ENCODE measurements at places on chromosomes 3 and 15.

- no peak for DNase-seq
- no peak overlapping the region for H3K4me3 ChIP-seq
- no peak overlapping the region for H3K27ac ChIP-seq
- no peaks in the 10 kb centered on the region for H3K36me3 ChIP-seq
- H3K27me3 ChIP-seq = no peaks in the 10 kb centered on the region
Observed at GRCh38 chr15:40721701-40722100, 26.7 kb downstream of the RAD51 start.

- no peak for DNase-seq
- H3K4me1 ChIP-seq = peaks cover 17% of the 10 kb centered on the region
- no peaks in the 10 kb centered on the region for H3K36me3 ChIP-seq
- peaks cover 21% of the 10 kb centered on the region for H3K27me3 ChIP-seq
Observed at GRCh38 chr3:171811295-171811912, 1.1 kb upstream of the PLD1 start.

- no peaks in the 10 kb centered on the region for H3K36me3 ChIP-seq
- DNase-seq = no peak
- no peak overlapping the region for H3K4me3 ChIP-seq
- H3K4me1 ChIP-seq = no peaks in the 10 kb centered on the region
- no peak overlapping the region for H3K27ac ChIP-seq
- no peaks in the 10 kb centered on the region for H3K27me3 ChIP-seq
Observed at GRCh38 chr15:101210466-101210865, 41.4 kb downstream of the CHSY1 start.

DNA sequence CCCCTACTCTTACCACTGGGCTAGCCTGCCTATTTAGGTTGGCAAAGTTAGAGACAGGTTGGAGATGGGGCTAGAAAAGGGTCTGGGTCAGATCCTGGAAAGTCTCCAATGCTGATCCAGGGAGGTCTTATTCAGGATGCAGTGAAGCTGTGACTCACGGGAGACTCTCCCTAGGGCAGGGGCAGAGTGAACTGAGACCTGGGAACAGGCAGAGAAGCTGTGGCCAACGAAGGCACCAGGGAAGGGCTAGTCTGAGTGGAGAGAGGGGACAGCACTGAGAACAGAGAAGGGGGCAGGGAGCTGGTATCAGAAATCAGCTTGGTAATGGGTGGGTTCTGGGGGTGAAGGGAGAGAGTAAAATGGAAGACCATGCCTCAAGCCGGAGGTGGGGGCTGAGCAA lies 2.2 kb downstream of the LTF start:
- no peak overlapping the region for H3K4me3 ChIP-seq
- H3K36me3 ChIP-seq = no peaks in the 10 kb centered on the region
- no peak for DNase-seq
- no peaks in the 10 kb centered on the region for H3K27me3 ChIP-seq
- H3K4me1 ChIP-seq = no peaks in the 10 kb centered on the region

DNA sequence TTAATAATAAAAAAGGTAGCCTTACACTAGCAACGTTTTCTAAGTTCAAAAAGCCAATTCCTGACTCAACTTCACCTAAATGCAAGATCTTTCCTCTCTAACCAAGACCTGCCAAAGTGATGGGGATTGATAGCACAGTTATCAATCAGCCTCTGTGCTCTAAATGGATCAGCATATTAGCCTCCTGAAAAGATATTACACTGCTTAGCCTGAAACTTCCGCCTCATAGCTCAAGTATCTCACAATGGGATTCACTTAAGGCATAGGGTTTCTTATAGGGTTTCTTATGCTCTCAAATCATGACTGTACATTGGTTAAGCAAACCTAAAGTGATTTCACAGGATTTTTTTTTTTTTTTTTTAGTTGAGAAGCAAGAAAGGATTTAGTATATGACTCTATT lies 436 bp upstream of the SLC9A9 start:
- H3K27me3 ChIP-seq = no peaks in the 10 kb centered on the region
- peak overlapping the region; percentile 98 for H3K4me3 ChIP-seq
- peaks cover 15% of the 10 kb centered on the region for H3K4me1 ChIP-seq
- H3K36me3 ChIP-seq = no peaks in the 10 kb centered on the region
- DNase-seq = no peak
- peak overlapping the region; percentile 27 for H3K27ac ChIP-seq

GRCh38 chr15:39640665-39641064 lies 59.8 kb downstream of the THBS1 start:
- no peak overlapping the region for H3K4me3 ChIP-seq
- no peak overlapping the region for H3K27ac ChIP-seq
- no peaks in the 10 kb centered on the region for H3K36me3 ChIP-seq
- no peaks in the 10 kb centered on the region for H3K4me1 ChIP-seq
- DNase-seq = no peak

- no peaks in the 10 kb centered on the region for H3K4me1 ChIP-seq
- no peak overlapping the region for H3K4me3 ChIP-seq
- DNase-seq = no peak
- H3K27me3 ChIP-seq = no peaks in the 10 kb centered on the region
Observed at GRCh38 chr3:41234823-41235721, 35.8 kb downstream of the CTNNB1 start.

- DNase-seq = no peak
- no peaks in the 10 kb centered on the region for H3K27me3 ChIP-seq
- H3K4me1 ChIP-seq = no peaks in the 10 kb centered on the region
- H3K36me3 ChIP-seq = peaks cover 3% of the 10 kb centered on the region
- no peak overlapping the region for H3K27ac ChIP-seq
- no peak overlapping the region for H3K4me3 ChIP-seq
Observed at GRCh38 chr3:128218548-128219257, 65.4 kb downstream of the EEFSEC start.

GRCh38 chr3:75048650-75049049 lies 434.2 kb upstream of the CNTN3 start:
- no peak overlapping the region for H3K27ac ChIP-seq
- no peaks in the 10 kb centered on the region for H3K4me1 ChIP-seq
- H3K4me3 ChIP-seq = no peak overlapping the region

- H3K27me3 ChIP-seq = no peaks in the 10 kb centered on the region
- H3K27ac ChIP-seq = no peak overlapping the region
- H3K36me3 ChIP-seq = no peaks in the 10 kb centered on the region
- H3K4me3 ChIP-seq = no peak overlapping the region
Observed at GRCh38 chr3:13610006-13610570, 61.2 kb downstream of the FBLN2 start.

DNA sequence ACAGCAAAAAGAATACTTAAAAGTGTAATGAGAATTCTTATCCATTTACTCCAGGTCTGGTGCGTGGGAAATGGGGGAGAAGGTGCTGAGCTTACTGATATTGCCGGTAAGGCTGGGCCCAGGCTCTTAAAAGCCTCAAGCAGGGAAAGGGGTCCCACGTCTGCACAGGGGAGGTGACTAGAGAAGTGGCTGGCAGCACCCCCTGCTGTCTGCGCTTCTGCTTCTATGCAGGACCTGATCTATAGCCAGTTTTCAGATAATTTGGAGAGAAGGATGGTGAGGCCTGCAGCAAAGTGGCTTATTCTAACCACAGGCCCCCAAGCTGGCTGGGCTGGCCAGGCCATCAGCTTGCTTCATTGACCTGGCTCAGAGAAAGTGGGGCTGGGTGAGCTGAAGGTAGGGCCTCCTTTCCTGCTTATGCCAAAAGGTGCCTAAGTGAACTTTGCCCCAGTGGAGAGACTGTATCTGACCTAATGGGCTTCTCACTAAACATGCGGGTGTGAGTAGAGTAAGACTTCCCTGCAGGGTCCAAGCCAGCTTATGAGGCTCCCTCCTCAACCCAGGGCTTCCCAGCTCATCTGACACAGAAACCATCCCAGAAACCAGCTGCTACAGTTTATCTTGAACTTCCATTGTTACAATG lies 30.9 kb upstream of the ATP1B3 start:
- peak; percentile 5 for DNase-seq
- no peaks in the 10 kb centered on the region for H3K27me3 ChIP-seq
- H3K4me3 ChIP-seq = no peak overlapping the region
- H3K36me3 ChIP-seq = no peaks in the 10 kb centered on the region
- H3K27ac ChIP-seq = no peak overlapping the region
- no peaks in the 10 kb centered on the region for H3K4me1 ChIP-seq

GRCh38 chr3:160676547-160677303 lies at the start of gene ARL14:
TSS of gene ARL14 (plus strand) at chr3:160677160. CDS start at chr3:160677347, 187 bp downstream.
- no peak for DNase-seq
- H3K27me3 ChIP-seq = no peaks in the 10 kb centered on the region

DNA sequence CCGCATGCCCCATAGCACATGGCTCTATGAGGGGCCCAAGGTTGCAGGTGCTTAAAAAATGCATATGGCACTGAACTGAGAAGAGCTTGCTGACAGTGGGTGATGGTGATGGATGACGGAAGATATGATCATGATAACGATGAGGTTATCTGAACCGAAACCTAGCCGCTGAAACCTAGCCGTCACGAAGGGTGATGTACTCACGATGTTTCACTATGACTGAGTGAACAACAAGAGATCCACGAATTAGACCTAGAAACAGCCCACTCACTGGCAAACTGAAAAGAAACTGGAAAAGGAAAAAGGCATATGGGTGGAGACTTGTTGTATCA lies 57.6 kb upstream of the BCL6 start:
- H3K27me3 ChIP-seq = peaks cover 5% of the 10 kb centered on the region
- H3K36me3 ChIP-seq = no peaks in the 10 kb centered on the region
- H3K4me3 ChIP-seq = no peak overlapping the region
- DNase-seq = no peak

DNA sequence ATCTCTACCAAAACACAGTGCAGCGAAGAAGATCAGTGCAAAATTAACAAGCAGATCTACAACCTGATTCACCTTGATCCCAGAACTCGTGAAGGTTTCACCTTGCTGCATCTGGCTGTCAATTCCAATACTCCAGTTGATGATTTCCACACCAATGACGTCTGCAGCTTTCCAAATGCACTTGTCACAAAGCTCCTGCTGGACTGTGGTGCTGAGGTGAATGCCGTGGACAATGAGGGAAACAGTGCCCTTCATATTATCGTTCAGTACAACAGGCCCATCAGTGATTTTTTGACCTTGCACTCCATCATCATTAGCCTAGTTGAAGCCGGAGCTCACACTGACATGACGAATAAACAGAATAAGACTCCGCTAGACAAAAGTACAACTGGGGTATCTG lies 13.2 kb downstream of the FEM1B start:
- no peak for DNase-seq
- H3K27me3 ChIP-seq = no peaks in the 10 kb centered on the region
- no peaks in the 10 kb centered on the region for H3K4me1 ChIP-seq

DNA sequence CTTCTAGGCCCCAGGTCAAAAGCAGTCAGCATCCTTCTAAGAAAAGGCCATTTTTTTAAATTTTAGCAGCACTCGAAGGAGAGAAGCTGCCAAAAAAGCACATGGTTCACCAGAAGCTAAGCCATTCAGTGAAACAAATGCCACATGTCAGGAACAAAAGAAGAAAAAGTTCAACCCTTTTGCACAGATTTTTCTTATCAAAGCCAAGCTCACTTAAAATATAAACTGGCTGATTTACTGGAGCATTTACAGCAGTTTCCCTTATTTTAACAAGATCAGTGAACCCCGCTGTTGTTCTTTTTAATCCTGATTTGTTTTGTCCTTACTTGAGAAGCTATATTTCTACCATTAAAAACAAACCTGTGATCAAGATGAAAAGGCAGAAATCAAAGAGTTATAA lies 46.5 kb upstream of the SYNPR start:
- no peaks in the 10 kb centered on the region for H3K4me1 ChIP-seq
- no peak overlapping the region for H3K27ac ChIP-seq
- no peak for DNase-seq
- no peaks in the 10 kb centered on the region for H3K36me3 ChIP-seq

GRCh38 chr3:39347586-39347876 lies 18.0 kb downstream of the CCR8 start:
- H3K36me3 ChIP-seq = no peaks in the 10 kb centered on the region
- no peaks in the 10 kb centered on the region for H3K27me3 ChIP-seq

DNA sequence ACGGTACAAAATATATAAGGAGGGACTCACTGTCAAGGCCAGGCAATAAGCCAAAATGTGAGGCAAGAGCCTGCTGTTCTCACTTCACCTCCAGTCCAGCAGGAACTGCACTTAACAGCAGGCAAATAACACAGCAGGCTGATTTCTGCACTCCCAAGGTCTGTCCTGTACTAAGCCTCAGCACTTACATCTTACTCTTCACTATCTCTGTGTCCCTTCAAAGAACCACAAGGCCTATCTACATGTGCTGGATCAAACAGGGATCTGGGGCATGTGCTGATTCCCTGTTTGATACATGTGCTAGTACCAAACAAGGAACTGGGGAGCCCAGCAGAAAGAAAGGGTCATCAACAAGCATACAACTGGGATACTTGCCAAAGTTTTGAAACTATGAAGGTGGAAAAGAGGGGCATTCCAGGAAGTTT lies 22.2 kb downstream of the UACA start:
- no peak overlapping the region for H3K4me3 ChIP-seq
- H3K27me3 ChIP-seq = peaks cover 4% of the 10 kb centered on the region
- H3K4me1 ChIP-seq = peaks cover 4% of the 10 kb centered on the region
- H3K27ac ChIP-seq = no peak overlapping the region
- no peaks in the 10 kb centered on the region for H3K36me3 ChIP-seq

GRCh38 chr3:107629566-107629965 lies 106.8 kb downstream of the BBX start:
- no peak for DNase-seq
- no peak overlapping the region for H3K4me3 ChIP-seq
- no peak overlapping the region for H3K27ac ChIP-seq
- no peaks in the 10 kb centered on the region for H3K27me3 ChIP-seq
- peaks cover 33% of the 10 kb centered on the region for H3K4me1 ChIP-seq
- no peaks in the 10 kb centered on the region for H3K36me3 ChIP-seq

GRCh38 chr3:157464321-157464720 lies 27.7 kb downstream of the PTX3 start:
- no peak for DNase-seq
- no peak overlapping the region for H3K4me3 ChIP-seq
- no peak overlapping the region for H3K27ac ChIP-seq
- H3K36me3 ChIP-seq = no peaks in the 10 kb centered on the region
- H3K4me1 ChIP-seq = no peaks in the 10 kb centered on the region
- H3K27me3 ChIP-seq = no peaks in the 10 kb centered on the region

GRCh38 chr3:2156244-2156847 lies 57.7 kb downstream of the CNTN4 start:
- no peaks in the 10 kb centered on the region for H3K4me1 ChIP-seq
- H3K36me3 ChIP-seq = no peaks in the 10 kb centered on the region
- DNase-seq = peak; percentile 5
- H3K4me3 ChIP-seq = no peak overlapping the region
- H3K27me3 ChIP-seq = no peaks in the 10 kb centered on the region
- H3K27ac ChIP-seq = no peak overlapping the region

- H3K4me1 ChIP-seq = no peaks in the 10 kb centered on the region
- no peak overlapping the region for H3K4me3 ChIP-seq
- no peak overlapping the region for H3K27ac ChIP-seq
- H3K27me3 ChIP-seq = no peaks in the 10 kb centered on the region
- no peak for DNase-seq
Observed at GRCh38 chr3:191919491-191920026, 458.6 kb downstream of the PYDC2 start.
